Osteoblast (primary cell): ENCODE measurements at places on chromosomes 13 and 19. TPM values are rescaled to one million over a fixed set of nuclear protein-coding genes. Genes with fewer than 3 reads are reported as not detected.

DNA sequence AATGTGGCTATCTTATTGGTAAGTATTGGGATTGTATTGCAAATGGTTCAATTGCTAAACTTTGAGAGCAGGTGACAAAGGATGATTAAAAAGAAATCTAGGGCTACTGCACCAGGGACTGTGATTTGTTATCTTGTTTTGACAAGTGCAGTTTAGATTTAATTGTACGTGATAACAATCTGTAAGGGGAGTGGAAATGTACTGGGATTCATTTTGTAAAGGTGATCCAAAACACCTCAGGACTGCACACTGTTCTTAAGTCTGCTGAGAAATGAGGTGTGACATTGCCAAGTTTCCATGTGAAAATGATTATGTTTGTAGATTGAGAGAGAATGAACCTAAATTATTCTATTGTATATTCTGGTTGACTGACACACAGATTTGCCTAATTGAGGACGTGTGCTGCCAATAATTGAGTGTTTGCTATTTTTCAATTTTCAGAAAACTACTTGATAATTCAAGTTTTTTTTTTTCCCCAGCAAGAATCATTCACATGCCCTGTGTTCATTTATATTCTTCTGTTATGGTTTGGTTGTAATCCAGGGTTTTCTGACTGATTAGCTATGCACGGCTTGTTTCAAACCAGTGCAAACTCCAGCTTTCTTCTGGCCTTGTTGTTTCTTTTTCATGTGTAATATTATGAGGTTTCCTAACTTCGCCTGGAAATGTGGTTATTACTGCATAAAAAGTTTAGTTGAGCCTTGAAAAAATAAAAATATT, 308.0 kb downstream of the OLFM4 start:
- no peaks in the 10 kb centered on the region for H3K4me1 ChIP-seq
- peak; percentile 10 for DNase-seq
- no peak overlapping the region for H3K4me3 ChIP-seq
- H3K36me3 ChIP-seq, result no peaks in the 10 kb centered on the region
- H3K27me3 ChIP-seq, result no peaks in the 10 kb centered on the region
- H3K27ac ChIP-seq, result no peak overlapping the region

Gene IZUMO4
- 0.36 and 2.4 TPM in 2 replicates for total RNA-seq

- peak; percentile 97 for DNase-seq
- H3K27ac ChIP-seq, result no peak overlapping the region
- no peaks in the 10 kb centered on the region for H3K27me3 ChIP-seq
- peaks cover 20% of the 10 kb centered on the region for H3K36me3 ChIP-seq
- peaks cover 7% of the 10 kb centered on the region for H3K4me1 ChIP-seq
- peak overlapping the region; percentile 71 for H3K4me3 ChIP-seq
These were observed 9.4 kb downstream of the OCEL1 start for GRCh38 chr19:17235300-17235970.

DNA sequence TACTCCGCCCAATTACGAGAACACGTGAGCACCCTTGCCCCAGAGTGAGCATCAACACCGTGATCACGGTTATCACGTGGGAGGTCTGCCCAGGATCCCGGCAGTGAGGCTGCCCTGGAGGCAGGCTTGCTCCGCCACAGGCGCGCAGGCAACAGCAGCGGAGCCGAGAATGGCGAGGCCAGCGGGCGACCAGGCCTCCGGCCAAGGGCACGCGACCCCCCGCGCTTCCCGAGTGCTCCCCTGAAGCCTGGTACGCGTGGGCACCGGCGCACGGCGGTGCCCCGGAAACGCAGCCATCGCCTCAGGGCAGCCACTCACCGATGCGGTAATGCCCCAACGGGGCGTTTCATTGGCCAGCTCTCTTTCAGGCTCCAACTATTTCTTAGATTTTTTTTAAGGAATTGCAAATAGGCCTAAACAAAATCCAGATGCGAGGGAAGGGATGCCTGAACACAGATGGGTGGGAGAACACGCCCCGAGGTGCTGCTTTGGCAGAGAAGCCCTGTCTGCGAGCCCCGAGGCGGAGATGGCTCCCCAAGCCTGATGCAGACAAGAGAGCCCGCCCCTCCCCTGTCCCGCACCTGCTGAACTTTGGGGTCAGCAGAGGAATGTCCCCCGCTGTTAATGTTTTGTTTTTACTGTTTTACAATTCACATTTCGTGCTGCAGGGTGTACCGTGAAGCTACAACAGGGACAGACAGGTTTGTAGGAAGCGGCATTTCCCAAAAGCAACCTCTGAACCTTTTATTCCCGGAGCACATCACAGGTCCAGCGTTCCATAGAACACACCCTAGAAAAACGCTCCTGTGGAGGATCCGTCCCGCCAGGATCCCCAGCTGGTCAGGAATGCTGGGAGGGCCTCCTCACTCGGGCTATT, 132.7 kb downstream of the ZDHHC20 start:
- peak overlapping the region; percentile 72 for H3K4me3 ChIP-seq
- DNase-seq, result peak; percentile 85
- no peak overlapping the region for H3K27ac ChIP-seq

Gene GRK1
- not detected in 2 replicates for total RNA-seq

- peak; percentile 31 for DNase-seq
- no peaks in the 10 kb centered on the region for H3K36me3 ChIP-seq
- H3K4me3 ChIP-seq, result no peak overlapping the region
- H3K4me1 ChIP-seq, result no peaks in the 10 kb centered on the region
- H3K27ac ChIP-seq, result no peak overlapping the region
- no peaks in the 10 kb centered on the region for H3K27me3 ChIP-seq
These were observed 39.8 kb upstream of the PTPRS start for GRCh38 chr19:5380215-5380919.

- no peak overlapping the region for H3K27ac ChIP-seq
- H3K4me3 ChIP-seq, result no peak overlapping the region
- H3K27me3 ChIP-seq, result peaks cover 39% of the 10 kb centered on the region
- no peaks in the 10 kb centered on the region for H3K36me3 ChIP-seq
- H3K4me1 ChIP-seq, result no peaks in the 10 kb centered on the region
These were observed 2.1 kb upstream of the TNFSF11 start for GRCh38 chr13:42571895-42572294.

DNA sequence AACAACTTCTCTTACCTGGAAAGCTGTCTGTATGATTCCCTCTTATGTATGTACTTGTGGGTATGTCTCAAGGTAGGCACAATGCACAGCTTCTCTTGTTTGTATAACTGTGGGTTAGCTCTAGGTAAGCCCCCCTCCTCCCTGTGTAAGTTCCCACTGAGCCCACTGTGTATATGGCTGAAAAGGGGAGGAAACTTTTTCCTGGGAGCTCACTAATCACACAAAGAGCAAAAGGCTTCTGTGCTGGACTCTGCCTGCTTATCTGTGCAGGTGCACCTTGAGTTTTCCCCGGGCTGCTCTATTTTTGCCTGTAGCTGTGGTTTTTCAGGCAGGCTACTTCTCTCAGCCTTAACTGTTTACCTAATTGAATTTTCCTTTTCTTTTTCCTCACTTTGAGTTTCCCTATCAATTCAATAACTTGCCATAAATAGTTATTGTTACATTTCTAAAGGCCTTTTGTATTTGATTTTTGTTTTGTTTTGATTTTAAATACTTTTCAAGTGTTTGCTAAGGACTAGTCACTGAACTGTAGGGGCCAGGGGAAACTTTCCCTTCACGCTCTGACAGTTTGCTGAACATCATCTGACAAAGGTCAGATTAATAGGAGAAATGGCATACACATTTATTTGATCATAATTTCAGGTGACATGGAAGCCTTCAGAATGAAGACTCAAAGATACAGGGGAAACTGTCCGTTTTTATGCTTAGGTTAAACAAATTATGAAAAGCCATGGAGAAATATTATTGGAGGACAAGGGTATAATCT, 423.5 kb upstream of the ATXN8OS start:
- no peak for DNase-seq
- no peaks in the 10 kb centered on the region for H3K36me3 ChIP-seq
- no peaks in the 10 kb centered on the region for H3K4me1 ChIP-seq
- no peaks in the 10 kb centered on the region for H3K27me3 ChIP-seq
- H3K4me3 ChIP-seq, result no peak overlapping the region
- no peak overlapping the region for H3K27ac ChIP-seq

DNA sequence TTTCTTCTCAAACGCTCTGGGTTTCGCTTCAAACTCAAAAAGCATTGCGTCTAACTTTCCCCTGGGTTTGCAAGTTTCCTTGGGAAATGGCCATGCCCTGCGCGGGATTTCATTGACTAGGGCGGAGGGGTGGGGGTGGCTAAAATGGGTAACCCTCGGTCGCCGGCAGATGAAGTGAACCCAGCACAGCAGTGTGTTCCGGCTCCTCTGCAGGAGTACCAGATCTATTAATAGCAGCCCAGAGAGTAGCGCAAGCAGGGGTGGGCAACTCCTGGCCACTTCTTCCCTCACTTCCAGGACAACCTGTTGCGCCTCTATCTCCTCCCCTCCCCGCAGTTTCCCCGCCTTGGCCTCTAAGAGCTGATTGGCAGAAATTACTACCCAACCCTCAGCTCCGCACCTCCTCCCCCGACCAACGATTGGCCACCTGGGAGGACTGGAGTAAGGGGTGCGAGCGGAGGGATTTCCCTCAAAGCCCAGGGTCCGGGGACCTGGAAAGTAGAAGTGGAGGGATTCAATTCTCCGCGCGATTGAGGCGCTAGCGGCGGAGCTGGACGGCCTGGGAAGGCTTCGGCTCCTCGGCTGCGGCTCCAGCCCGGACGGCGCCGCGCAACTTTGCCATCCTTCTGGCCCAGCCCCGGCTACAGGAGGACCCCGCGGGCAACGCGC, at the start of gene FREM2:
FREM2 (plus strand) TSS at position 501 of the 669 bp plus-strand sequence. CDS start 268 bp downstream, outside the sequence.
- peaks cover 18% of the 10 kb centered on the region for H3K27me3 ChIP-seq
- peak; percentile 37 for DNase-seq
- no peaks in the 10 kb centered on the region for H3K36me3 ChIP-seq
- H3K4me3 ChIP-seq, result no peak within 1 kb of the TSS

Gene LMTK3
- total RNA-seq, result not detected in 2 replicates

Gene ZNF556
- not detected in 2 replicates for total RNA-seq

DNA sequence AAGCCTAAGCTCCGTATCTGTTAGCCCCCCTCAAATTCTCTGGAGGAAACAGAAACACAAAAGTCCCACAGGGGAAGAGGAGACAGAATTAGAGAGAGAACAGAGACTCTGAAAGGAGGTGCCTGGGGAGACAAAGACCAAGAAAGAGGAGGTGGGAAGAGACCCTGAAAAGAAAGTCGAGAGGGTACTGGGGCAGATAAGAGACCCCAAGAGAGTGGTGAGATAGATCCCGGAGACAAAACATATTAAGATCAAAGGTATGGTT, 915 bp upstream of the GRWD1 start:
- H3K27me3 ChIP-seq, result peaks cover 5% of the 10 kb centered on the region
- no peak for DNase-seq
- H3K4me1 ChIP-seq, result peaks cover 18% of the 10 kb centered on the region
- H3K4me3 ChIP-seq, result peak overlapping the region; percentile 93
- no peak overlapping the region for H3K27ac ChIP-seq

Gene CEACAM21
- not detected in 2 replicates for total RNA-seq

DNA sequence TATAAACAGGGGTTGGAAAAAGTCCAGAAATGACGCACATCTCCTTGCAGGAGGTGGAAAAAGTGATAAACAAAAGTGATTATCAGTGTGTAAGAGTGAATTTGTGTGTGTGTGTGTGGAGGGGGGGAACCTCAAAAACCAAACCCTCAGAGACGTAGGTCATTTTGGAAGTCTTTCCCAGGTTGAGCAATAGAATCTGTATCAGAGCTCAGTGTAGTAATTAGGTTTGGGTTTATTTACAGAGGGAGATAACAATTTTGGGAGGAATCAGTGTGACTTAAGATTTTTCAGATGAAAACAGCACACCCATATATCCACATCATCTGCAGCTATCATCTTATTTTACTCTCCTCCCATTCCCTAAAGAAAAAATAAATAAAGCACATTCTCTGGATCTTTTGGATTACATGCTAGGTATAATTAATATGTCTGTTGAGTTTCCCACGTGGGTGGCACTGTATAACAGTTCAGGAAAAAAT, 406.4 kb downstream of the FGF9 start:
- no peaks in the 10 kb centered on the region for H3K27me3 ChIP-seq
- no peaks in the 10 kb centered on the region for H3K4me1 ChIP-seq
- H3K36me3 ChIP-seq, result no peaks in the 10 kb centered on the region
- no peak overlapping the region for H3K4me3 ChIP-seq

DNA sequence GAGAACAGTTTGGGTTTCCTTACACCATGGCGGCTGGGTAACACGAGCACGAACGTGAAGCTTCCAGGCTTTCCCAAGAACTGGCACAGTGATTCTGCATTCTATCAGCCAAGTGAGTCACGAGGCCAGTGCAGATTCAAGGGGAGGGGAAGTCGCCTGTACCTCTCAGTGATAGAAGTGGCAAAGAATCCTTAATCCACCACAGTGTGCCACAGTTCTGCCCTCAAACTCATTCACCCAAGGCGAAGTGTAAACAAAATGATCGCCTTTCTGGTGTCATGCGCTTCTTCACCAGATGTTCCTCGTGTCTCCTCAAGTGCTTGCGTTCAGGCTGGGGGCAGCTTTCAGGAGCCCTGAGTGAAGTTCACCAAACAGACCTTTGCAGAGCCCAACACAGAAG, 24.9 kb upstream of the AMER2 start:
- no peak overlapping the region for H3K27ac ChIP-seq
- no peak for DNase-seq
- H3K4me3 ChIP-seq, result no peak overlapping the region

GRCh38 chr19:50402544-50403301, 16.0 kb upstream of the SPIB start:
- no peaks in the 10 kb centered on the region for H3K36me3 ChIP-seq
- H3K4me3 ChIP-seq, result no peak overlapping the region
- no peak overlapping the region for H3K27ac ChIP-seq
- DNase-seq, result peak; percentile 8

GRCh38 chr13:97192166-97192565, 30.0 kb upstream of the MBNL2 start:
- no peak overlapping the region for H3K27ac ChIP-seq
- H3K27me3 ChIP-seq, result no peaks in the 10 kb centered on the region
- H3K4me3 ChIP-seq, result no peak overlapping the region
- H3K4me1 ChIP-seq, result no peaks in the 10 kb centered on the region

GRCh38 chr13:62040806-62041205, 625.2 kb upstream of the PCDH20 start:
- H3K27ac ChIP-seq, result no peak overlapping the region
- no peaks in the 10 kb centered on the region for H3K27me3 ChIP-seq
- no peaks in the 10 kb centered on the region for H3K4me1 ChIP-seq

- no peak for DNase-seq
- H3K27me3 ChIP-seq, result no peaks in the 10 kb centered on the region
- no peak overlapping the region for H3K4me3 ChIP-seq
- peaks cover 24% of the 10 kb centered on the region for H3K4me1 ChIP-seq
These were observed 97.0 kb upstream of the RNF113B start for GRCh38 chr13:98273824-98274742.

- peaks cover 40% of the 10 kb centered on the region for H3K36me3 ChIP-seq
- peak; percentile 95 for DNase-seq
- no peaks in the 10 kb centered on the region for H3K27me3 ChIP-seq
- peak overlapping the region; percentile 11 for H3K27ac ChIP-seq
These were observed 19.2 kb downstream of the RCN3 start for GRCh38 chr19:49546825-49547565.

DNA sequence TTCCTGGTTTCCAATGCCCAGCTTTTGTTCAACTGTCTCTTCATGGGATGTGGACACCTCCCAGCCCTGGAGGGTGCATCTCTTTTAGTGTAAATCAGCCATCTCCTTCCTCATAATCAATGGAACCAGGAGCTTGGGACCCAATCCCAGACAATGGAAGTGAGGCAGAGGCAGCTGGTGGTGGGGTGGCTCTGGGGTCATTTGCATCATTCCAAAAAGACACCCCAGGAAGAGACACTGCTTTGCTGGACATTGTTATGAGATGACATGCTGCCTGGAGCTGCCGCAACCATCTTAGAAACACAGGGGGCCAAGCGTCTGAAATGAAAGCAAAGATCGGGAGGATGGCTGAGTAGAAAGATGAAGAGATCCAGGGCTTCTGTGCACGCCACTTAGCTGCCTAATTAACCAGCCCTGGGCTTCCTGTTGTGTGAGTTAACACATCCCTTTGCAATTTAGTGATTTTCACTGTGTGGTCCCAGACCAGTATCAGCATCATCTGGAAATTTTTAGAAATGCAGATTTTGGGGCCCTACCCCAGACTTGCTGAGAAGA, 36.1 kb downstream of the IRS2 start:
- DNase-seq, result no peak
- H3K27me3 ChIP-seq, result no peaks in the 10 kb centered on the region
- H3K4me1 ChIP-seq, result no peaks in the 10 kb centered on the region
- no peak overlapping the region for H3K4me3 ChIP-seq
